ENCODE measurements at places on chromosomes 1 and 21.

DNA sequence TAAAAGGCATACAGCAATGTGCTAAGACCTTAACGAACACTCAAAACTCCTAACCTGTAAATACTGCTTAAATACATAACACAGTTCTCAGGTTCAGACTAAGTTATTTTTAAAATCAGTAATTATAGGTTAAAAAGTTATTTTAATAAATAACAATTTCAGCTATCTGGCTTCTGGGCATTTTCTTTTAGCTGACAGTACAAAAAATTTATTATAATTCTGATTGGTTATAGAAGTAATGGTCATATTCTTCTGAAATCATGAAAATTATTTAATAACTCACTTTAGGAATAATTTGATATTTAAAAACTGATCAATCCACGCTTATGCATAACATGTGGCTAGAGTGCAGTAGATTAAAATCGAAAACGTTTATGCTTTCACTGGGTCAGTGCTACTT lies 10.7 kb downstream of the RGS18 start:
- no peak for DNase-seq

DNA sequence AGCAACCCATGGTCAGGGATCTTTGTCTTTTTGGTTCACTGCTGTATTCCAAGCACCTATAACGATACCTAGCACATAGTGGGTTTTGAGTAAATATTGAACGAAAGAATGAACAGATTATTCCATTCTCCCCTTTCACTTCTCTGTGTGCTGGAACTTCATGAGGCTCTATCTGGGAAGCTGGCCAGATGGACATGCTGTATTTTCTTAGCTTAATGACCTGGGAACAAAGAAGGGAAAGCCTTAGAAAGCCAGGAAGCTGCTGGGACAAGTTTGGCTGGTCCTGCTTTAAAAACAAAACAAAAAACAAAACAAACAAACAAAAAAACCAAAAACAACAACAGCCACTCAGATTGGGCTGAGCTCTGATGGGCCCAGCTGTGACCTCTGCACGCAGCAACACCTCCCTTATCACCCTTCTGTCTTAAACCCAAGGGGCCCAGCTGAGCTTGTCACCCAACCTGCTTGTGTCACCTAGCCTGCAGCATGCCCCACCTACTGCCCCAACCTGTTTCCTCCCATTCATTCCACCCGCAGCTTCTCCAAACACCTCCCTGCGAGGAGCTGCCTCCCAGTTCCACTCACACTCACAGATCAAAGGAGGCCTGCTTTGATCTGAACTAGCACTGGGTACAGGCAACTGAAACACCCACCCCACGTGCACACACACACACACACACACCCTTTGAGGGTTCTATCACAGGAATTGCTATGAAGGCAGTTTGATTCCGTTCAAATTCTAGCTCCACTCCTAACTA lies 37.1 kb downstream of the SLC30A1 start:
- DNase-seq, result no peak

- DNase-seq, result no peak
These were observed 27.9 kb downstream of the CACNA1S start for GRCh38 chr1:201084295-201084694.

- DNase-seq, result no peak
These were observed 11.4 kb downstream of the ZBTB48 start for GRCh38 chr1:6591222-6591621.

DNA sequence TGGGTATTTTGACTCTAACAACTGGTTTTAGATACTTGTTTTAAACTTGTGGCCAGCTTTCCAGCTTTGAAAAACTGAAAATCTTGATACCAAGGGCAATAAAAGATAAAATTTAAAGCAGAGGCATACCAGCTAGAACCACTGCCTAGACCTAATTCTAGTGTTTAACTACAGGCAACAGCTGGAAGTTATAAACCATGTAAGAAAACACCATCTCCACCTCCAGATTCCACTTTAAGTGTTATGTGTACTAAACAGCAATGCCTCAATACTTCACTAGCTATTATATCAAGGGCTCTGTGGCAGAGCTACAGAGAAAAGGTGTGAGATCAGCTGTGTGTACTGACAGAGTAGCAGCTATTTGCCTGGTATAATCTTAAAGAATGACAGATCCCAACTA lies 69.5 kb downstream of the LPAR3 start:
- no peak for DNase-seq

DNA sequence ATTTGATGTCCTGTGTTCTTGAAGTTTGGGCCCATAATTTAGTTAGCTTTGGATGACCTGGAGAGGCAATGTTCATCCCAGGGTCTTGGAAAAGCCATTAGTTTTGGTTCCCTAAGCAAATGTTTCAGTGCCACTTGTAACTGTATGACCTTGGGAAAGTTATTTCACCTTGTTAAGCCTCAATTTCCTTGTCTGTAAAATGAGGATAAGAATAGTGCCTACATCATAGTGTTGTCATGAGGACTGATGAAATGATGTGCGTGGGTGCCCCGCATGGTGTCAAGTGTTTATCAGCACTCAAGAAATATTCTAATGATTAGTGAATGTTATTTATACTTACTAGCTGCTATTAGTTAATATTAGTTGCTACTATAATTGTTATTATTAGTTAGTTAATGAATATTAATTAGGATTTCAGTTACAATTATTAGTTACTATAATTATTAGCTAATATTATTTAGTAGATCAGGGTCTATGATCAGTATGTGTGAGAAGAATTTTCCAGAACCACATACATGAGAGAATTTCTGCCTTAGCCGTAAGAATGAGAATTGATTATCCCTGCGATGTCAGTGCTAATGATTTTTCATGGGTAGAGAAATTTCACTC lies 1.9 kb downstream of the SH3BGR start:
- DNase-seq, result no peak

Data from foreskin keratinocyte (primary cell).